ENCODE measurements at places on chromosomes 5 and 9.

GRCh38 chr5:58224661-58225060 is 235.2 kb downstream of the PLK2 start:
- no peak for DNase-seq

DNA sequence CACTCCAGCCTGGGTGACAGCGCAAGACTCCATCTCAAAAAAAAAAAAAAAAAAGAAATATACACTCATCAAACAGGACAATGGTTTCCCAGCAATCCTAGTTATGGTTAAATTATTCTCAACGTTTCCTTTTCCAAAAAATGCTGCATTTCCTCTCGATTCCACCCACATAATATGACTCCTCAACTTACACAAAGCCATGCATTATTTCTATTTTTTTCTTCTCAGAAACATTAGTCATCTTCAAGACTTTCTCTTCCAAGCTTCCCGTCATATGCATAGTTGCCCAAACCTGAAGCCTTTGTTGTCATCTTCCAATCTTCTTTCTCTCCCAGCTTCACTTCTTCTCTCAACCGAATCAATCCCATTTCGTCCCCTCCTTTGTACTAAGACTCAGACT is 61.4 kb upstream of the RANBP6 start:
- no peak for DNase-seq

GRCh38 chr5:139140591-139141071 is 57.5 kb downstream of the SIL1 start:
- peak; percentile 40 for DNase-seq

- peak; percentile 78 for DNase-seq
Observed at GRCh38 chr9:133148199-133149129, 15.2 kb downstream of the GBGT1 start.

GRCh38 chr9:70761139-70761670 is 346.7 kb upstream of the KLF9 start:
- DNase-seq = no peak

DNA sequence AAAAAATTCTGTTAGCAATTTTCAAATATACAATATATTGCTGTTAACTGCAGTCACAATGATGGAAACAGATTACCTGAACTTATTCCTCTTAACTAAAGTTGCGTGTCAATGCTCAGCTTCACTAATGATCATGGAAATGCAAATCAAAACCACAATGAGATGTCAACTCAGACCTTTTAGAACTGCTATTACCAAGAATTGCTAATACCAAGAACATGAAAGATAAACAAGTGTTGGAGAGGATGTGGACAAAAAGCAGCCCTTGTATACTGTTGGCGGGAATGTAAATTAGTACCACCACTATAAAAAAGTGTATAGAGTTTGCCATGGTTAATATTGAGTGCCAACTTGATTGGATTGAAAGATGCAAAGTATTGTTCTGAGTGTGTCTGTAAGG is 1409.7 kb upstream of the CDH18 start:
- DNase-seq = no peak

DNA sequence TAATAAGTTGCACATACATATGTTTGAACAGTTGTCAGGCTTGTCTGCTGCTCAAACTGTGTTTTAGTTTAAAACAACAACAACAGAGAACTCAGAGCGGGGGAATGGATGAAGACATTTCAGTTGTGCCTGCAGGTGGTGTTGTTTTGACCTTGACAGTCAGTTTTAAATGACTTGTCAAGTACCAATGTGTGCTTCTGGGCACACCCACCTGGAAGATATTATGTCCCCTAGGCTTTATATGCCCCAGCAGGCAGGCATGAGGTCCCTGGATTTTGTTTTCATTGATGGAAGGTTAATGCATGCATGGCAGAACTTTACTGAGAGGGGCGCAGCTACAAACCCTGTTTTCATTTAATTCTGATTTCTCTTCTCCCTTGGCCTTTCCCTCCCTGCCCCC is 84.6 kb downstream of the AOPEP start:
- DNase-seq = no peak

- DNase-seq = no peak
Observed at GRCh38 chr9:113558632-113559502, 95.3 kb downstream of the RGS3 start.

DNA sequence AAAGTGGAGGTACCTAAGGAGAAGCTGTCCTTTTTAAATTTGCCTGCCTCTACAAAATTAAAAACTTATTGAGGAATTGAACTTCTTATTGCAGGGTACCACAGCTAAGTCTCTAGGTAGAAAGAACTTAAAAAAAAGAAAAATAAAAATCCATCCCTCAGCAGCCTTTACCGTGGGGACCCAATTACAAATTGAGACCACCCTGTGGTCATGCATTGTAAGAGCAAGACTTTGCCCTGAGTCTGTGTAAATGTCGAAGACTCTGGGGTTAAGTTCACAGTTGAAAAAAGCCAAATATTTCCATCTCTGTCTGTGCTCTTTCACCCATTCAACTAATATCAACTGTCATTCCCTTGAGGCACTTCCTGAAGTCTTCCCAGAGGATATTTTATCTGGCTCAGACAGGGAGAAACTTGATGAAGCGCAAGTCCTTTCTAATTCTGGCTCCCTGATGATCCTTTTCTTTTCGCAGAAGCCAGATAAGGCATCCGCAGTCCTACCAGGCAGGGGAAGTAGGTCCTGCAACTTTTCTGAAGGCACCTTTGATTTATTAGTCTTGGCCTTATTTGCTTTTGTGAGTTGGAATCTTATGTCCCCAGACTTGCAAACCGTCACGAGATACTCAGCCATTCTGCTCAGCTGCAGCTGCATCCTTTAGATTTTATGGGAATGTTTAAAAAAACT is 323.8 kb upstream of the WWC1 start:
- no peak for DNase-seq

GRCh38 chr9:36835271-36835996 is 198.6 kb downstream of the PAX5 start:
- no peak for DNase-seq

GRCh38 chr5:74051076-74051475 is 425.1 kb downstream of the ARHGEF28 start:
- DNase-seq = no peak

- no peak for DNase-seq
Observed at GRCh38 chr5:90227683-90228082, 181.9 kb downstream of the CETN3 start.

GRCh38 chr9:135032041-135032835 is 55.2 kb upstream of the OLFM1 start:
- peak; percentile 81 for DNase-seq

GRCh38 chr5:115126303-115126702 is 43.4 kb downstream of the TRIM36 start:
- DNase-seq = no peak

GRCh38 chr9:106800701-106801270 is 62.2 kb upstream of the ZNF462 start:
- DNase-seq = no peak

GRCh38 chr9:71271602-71272001 is 150.2 kb upstream of the TRPM3 start:
- DNase-seq = no peak

DNA sequence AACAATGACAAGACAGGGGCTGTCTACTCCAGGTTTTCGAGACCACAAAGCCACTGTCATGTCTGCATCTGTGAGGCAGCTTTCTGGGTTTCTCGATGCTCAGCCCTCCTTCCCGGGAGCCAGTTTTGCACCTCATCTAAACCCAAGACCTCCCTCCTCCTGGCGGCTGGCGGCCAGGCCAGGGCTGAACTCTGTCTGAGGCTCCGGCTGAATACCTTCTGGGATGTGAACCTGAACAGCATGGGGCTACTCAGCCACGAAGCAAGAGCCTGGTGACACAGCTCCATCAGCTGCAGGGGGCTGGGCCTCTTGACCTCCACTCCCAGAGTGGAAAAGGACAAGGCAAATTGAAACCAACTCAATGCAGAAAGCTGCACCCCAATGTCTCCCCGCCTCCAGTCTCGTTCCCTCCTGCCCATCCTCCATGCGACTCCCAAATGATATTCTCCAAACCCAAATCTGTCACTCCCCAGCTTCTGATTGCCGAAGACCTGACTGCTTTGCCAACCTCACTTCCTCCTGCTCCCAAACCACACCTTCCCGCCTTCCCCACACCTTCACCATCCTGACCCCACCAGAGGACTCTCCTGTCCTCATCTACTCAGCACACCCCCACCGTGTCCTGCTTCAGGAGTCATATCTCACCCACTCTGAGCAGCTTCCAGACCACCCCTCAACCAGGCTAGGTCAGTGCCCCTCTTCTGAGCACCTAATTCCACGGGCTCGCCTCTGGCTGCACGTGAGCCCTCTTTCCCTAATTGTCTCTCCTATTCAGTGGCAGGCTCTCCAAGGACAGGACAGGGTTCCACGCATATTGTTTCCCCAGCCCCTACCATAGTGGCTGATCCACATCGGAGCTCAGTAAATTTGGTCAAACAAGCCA is 4.5 kb downstream of the ANKS6 start:
- DNase-seq = no peak

GRCh38 chr5:165996201-165996875 is 2295.1 kb upstream of the WWC1 start:
- no peak for DNase-seq

DNA sequence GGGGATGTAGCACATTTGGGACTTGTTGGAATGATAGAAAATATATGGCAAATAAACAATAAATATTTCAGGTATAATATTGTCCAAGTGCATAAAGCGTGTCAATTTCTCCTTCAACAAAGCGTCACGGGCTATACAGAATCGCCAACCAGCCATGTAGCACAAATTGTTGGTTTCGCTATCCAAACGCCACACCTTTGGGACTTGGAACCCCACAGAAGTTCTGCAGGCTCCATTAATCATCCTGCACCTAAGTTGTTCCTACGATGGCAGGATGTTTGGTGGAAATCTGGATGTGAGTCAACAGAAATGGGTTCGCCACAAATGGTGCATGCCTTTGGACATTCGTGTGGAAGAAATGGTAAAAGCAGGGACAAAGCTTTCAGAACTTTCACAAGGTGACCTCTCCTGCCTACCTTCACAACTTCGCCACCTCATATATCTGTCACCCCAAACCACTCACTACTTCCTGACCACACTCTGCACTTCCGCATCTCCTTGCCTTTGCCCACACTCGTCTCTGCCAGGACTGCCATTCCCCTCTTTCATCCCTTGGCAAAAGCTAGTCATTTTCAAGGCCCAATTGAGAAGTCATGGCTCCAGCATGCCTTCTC is 95.7 kb downstream of the LHFPL2 start:
- no peak for DNase-seq

DNA sequence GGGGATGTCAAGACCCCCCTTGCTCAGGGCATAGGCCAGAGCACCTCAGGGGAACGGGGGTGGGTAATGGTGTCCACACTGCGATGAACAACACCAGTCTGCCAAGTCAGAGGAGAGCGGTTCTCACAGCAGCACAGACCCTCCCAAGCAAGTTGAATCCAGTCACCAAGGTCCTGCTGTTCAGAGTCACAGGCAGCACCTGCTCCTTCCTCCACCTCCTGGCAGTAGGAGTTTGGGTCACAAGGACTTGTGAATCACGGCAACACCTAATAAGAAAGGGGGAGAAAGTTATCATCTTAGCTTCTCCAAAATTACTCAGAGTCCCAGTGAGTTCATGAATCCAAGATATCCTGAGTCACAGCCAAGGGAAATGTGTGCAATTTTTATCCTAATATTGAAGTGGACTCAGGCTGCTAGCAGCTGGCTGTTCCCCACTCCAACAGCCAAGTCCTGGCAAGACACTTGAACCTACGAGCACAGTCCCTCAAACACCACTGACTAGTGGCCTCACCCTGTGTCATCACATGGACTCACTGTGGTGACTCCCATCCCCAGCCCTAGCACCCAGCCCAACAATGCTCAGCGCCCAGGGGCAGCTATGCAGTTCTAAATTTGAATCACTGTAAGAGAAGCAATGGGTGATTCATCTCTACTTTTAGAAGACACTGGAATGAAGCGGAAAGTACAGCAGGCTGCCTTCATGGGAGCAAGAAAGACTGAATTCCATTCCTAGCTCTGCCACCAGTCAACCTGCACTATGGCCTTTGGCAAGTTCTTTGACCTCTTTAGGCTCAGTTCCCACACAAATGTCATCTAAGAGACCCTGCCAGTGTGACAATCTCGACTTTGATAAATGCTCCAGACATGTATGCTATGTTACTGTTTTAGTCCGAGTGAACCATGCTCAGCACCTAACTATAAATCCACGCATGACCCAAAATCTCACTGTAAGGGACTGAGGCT is 113.7 kb downstream of the KLHL3 start:
- no peak for DNase-seq

DNA sequence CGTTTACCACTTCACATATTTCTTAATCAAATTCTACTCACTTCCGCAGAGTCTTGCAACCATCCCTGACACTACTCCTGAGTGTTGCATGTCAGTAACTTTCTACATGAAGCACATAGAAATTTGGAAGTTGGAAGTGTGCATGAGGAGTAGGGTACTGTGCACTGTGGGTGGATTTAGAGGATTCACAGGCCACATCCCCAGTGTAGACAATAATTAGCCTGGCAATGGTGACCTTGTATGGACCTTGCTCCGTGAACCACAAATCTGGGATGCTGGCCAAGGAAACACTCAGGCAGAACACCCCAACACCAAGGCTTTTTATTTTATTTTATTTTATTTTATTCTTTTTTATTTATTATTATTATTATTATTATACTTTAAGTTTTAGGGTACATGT is 25.5 kb downstream of the CTSL start:
- no peak for DNase-seq

- no peak for DNase-seq
Observed at GRCh38 chr9:21554813-21555212, 72.7 kb upstream of the IFNE start.

DNA sequence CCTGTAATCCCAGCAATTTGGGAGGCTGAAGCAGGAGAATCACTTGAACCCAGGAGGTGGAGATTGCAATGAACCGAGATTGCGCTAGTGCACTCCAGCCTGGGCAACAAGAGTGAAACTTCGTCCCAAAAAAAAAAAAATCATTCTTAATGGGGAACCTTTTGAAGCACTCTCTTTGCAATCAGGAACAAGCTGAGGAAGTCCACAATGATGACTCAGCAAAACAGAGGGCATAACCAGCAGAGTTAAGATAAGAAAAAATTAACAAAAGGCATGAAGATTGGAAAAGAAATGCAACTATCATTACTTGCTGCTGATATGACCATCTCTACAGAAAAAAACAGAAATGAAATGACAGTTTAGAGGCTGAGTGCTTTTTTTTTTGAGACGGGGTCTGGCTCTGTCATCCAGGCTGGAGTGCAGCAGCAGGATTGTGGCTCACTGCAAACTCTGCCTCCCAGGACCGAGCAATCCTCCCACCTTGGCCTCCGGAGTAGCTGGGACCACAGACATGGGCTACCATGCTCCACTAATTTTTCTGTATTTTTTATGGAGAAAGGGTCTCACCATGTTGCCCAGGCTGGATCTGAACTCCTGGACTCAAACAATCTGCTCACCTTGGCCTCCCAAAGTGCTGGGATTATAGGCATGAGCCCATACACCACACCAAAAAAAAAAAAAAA is 88.0 kb downstream of the FNBP1 start:
- DNase-seq = peak; percentile 65

DNA sequence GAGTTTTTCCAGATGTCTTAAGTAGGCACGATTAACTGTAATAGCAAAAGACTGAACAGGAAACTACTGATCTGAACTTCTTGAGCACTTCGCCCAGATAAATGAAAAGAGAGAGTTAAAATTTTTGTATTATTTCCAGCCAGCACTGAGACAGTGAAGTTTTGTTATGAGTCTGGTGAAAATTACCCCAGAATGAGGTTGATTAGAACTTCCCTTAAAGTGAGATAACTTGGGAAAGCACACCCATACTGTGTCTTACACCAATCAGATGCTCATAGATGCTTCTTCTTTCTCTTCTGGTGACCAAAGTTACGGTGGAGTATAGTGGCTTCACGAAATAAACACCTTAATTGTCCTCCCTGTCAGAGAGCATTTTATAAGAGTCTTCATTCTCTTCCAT is 131.8 kb upstream of the SLC12A2 start:
- no peak for DNase-seq

Data from RPMI8226 (cell line).